ENCODE measurements at places on chromosomes 5 and 9.
A peak's percentile ranks its signal among the peaks of the same experiment; 100 is the strongest.

- DNase-seq = no peak
Measured at GRCh38 chr9:114030364-114030763, 47.7 kb downstream of the AMBP start.

GRCh38 chr9:86407022-86407421 lies 52.8 kb upstream of the TUT7 start:
- DNase-seq = no peak

GRCh38 chr5:38653389-38653788 lies 96.9 kb upstream of the LIFR start:
- DNase-seq = no peak

GRCh38 chr5:34707451-34708107 lies 51.5 kb downstream of the RAI14 start:
- DNase-seq = no peak

- DNase-seq = no peak
Measured at GRCh38 chr5:15020736-15021135, 149.2 kb upstream of the ANKH start.

DNA sequence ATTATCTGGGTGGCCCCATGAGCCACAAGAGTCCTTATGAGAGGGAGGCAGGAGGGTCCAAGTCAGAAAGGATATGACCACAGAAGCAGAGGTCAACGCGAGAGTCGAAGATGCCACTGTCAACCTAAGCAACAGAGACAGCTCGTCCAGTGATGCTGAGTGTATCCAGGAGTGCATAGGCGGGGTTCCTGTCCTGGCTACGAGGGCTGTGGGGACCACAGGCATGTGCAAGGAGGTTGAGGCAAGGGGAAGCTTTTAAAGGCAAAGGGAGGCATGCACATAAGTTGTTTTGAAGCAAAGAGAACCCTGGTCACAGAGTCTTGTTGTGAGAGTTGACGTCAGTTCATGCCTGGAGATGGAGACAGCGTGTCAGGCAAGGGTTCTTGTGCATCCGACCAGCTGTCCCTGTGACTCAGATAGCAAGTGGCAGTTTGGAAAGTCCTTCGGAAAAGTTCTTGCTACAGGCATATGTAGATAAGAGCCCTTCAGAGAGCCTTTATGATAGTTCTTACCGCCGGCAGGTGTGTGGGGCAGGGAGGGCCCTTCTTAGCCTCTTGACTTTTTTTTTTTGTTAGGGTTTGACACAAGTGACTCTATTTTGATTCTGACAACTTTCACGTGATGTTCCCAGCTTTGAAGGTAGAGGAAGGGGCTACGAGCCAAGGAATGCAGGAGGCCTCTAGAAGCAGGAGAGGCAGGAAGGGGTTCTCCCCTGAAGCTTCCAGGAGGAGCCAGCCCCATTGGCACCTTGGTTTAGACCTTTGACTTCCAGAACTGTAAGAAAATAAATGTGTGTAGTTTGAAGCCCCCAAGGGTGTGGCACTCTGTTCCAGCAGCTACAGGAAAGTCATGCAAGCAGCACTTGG lies 66.0 kb upstream of the FCN1 start:
- no peak for DNase-seq

DNA sequence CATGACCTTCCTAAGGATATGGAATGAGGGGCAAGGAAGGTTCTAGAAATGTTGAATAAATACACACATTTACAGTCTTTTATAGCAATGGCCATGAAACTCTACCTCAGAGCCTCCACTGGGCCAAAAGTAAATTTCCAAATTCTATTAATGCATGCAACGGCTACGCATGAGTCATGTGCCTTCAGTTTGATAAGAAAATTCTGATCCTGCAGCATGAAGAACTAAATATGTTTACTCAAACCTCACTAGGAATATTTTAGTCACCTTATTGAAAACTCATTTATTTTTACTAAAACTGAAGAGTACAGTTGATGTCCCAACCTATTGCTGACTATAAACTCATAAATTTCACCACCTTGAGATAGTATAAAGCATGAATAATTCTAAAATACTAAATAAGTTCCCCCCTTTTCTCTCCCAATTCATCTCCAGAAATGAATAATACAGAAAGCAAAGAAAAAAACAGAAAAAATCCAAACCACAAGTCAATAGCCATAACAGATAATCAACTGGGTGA lies 92.4 kb downstream of the GNAQ start:
- DNase-seq = no peak

GRCh38 chr5:1111241-1111726 lies 579 bp downstream of the SLC12A7 start:
- no peak for DNase-seq

- no peak for DNase-seq
Measured at GRCh38 chr5:149708981-149709594, 21.0 kb upstream of the PPARGC1B start.

- no peak for DNase-seq
Measured at GRCh38 chr5:81994679-81995078, 22.9 kb downstream of the ATG10 start.

- DNase-seq = no peak
Measured at GRCh38 chr5:179620293-179620692, 3.2 kb downstream of the HNRNPH1 start.

DNA sequence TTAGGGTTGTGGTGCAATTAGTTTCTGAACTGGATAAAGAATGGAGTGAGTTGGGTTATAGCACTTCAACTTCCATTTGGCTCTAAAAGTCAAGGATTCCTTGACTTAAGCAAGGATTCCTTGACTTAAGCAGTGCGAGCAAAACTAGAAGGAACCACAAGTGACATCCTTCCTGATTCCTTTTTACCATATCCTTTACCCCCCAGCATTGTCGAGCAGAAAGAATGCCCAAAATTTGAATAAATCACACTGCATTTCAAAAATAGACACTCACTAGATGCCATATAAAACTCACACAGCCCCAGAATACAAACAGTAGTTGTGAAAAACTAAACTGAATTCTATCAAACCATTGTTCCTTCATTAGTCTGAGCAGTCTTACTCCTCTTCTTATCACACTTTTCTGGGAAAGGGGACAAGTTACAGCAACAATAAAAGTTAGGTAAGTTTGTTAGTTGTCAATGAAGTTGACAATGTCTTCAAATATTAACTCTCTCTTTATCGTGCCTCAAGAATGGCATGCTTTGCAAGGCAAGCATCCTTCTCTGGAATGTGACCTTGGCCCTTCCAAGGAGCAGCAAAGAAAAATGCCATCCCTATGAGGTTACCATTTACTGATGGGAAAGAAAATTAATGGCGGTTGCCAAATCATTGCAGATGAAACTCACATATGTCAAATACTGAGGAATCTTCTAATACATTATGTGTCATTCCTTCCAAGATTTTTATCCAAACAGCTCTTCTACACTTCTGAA lies 273.3 kb upstream of the ANKRD55 start:
- DNase-seq = no peak

DNA sequence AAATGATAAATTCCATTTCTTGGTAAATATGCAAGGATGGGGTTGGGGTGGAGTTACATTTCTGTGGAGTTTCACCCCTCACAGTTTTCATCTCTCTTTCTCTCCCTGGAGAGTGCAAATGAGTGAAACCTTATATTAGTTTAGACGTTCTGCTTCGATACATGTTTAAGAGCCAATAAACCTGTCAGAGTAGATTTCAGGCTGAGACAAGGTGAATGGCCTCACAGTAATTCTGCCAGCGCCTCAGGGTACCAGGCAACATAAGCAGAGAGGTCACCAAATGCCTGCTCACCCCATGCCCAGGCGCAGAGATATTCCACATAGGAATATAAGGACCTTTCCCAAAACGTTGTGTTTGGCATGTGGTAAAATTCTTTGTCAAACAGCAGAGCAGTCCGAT lies 154.9 kb upstream of the VLDLR start:
- no peak for DNase-seq

GRCh38 chr5:179907556-179908324 lies at the start of gene TBC1D9B:
Gene TBC1D9B, minus strand, starts transcription at chr5:179907897. Its CDS starts 76 bp downstream, at chr5:179907821.
- peak; percentile 82 for DNase-seq

- DNase-seq = no peak
Measured at GRCh38 chr5:129631961-129632360, 115.9 kb upstream of the MINAR2 start.

DNA sequence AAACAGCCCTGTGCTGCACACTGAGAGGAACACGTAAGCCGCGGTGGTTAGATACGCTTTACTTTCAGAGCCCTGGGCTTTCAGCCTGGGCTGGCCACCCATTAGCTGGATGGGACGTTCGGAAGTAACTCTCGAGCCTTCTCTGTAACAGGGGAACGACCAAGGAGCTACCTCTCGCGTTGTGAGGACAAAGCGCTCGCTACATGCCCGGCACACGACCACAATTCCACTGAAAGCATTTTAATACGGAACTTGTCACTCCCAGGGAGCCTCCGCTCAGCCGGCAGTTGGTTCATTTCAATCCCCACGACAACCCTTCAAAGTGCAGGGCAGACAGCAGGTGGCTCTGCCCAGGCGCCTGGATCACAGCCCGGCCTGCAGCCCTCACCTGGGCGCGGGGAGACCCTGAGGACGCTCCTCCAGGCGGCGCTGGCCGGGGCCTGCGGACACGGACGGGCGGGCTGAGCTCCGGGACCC lies 368 bp downstream of the SURF1 start:
- no peak for DNase-seq

DNA sequence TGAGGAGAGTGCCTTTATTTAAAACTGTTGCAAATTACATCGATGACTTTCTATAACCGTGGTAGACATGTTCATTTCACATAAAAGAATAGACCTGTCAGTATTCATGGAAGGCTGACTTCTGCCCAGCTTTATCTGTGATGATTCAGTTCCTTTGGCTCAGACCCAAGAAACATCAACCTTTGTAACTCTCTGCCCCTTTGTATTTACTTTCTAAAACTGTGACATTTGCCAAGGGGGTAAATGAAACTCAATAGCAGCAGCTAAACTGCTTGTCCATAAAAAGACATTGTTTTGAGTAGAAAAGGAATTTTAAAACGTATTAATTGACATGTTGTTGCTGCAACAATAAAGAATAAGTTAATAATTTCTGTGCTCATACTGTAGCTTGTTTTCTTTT lies 137.8 kb upstream of the ANKH start:
- no peak for DNase-seq

DNA sequence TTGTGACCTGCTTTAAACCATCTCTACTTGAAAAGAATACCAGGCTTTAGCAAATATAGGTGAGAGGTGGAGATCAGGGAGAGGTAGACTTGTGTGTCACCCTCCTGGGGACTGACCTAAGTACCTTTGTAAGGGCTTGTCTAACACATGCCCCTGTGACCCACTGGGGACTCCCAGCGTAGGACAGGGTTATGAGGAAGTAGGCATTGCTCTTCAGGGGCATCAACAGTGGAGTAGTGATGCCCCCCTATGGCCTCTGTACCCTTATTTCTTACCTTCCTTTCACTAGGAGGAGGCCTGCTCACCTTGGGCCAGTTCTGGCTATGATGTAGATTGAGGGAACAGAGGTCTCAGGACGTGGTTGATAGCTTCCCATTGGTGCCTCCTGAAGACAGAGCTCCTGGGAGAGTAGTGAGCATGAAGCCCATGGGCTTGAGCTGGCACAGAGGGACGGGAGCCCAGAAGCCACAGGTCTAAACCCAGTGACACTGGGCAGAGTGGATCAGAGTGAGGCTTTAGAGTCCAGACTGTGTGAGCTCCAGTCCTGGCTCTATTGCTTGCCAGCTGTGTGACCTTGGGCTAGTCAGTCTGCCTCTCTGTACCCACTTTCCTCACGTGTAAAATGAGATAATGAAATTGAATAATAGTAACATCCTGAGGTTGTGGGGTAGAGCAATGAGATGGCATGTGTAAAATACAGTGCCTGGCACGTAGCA lies 191.7 kb downstream of the AOPEP start:
- peak; percentile 22 for DNase-seq

DNA sequence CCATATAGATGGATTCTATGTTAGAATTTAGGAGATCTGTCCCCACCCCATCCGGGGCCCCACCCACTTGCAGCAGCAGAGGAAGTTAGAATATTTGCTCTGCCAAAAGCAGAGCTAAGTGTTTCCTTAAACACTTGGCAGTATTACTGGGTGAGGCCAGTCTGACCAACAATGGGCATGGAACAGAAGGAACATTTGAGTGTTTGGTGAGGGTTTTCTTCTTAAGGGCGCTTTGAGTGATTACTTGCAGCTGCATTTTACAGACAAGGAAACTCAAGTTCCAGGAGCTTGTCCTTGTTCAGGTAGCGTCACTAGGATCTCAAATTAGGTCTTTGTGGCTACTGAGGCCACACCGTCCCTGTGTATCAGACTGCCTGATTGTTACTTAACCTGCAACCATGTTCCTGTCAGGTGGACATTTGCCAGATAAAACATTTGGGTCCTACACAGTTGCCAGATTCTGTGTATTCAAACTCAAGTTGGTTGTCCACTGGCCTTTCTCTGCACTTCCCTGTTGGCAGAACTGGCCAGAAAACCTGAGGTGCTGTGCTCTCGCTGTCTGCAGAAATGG lies 59.3 kb downstream of the SLC46A2 start:
- no peak for DNase-seq

GRCh38 chr5:136434795-136435194 lies 69.5 kb upstream of the TRPC7 start:
- DNase-seq = no peak

DNA sequence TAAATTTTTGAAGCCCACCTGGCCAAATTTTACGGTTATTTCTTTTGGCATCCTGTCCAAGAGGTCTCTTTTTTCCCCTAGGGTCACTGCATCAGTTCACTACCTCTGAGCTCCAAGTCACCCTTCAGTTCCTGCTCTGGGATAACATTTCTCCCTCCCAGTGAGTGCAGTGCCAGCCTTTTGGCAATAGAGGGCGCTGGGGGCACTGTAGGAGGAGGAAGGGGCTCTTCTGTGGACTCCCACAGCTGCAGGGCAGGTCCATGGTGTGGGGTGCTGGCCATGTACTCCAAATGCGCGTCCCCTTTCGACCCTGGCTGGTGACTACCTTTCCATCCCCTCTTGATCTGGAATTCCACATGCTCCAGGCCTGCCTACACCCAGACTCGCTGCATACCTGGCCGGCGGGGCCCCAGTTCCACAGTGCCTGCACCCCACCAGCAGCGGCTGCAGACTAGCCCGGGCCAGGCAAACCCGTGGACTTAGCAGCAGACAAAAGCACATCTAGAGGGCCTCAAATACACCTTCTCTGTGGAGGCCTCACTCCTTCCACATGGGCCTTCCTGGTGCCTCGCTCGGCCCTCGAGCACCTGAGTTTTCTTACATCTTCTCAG lies 20.3 kb upstream of the NINJ1 start:
- DNase-seq = peak; percentile 48

DNA sequence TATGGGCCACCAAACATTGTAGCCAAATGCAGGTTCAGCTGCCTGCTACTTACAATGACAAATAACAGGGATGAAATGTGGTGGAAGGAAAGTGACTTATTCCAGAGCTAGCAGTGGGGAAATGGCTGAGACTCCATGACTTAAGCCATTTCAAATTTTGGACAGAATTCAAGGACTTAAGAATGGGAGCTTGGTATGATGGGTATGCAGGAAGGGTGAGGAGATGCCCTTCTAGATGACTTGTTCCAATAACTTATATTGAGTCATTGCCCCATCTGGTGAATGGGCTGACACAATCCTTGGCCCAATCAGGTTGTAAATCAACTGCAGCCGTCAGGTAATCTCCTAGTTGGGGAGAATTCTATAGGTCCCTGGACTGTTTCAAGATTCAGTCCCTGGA lies 230.7 kb upstream of the SGCD start:
- no peak for DNase-seq

GRCh38 chr9:127973169-127974000 lies 7.4 kb downstream of the EEIG1 start:
- no peak for DNase-seq

GRCh38 chr9:37036776-37037502 lies 2.9 kb upstream of the PAX5 start:
- peak; percentile 47 for DNase-seq
